ENCODE measurements at places on chromosomes 3 and 15.

DNA sequence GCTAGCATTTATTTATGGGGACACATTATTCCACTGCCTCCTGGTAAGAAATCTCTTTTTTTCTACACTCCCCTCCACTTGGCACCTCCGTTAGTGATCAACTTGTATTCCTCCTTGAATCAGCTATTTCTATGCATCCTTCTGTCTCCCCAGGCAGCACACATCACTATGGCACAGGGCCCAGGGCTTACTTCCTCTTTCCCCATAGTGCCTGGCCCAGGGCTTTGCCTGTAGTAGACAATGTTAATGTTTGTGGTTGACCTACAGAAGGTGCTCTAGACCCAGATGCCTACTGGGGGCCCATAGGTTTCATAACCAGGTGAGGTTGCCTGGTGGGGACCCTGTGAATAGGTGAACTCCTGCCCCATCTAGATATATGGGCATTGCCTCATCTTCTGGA is 44.9 kb downstream of the EPHB1 start:
- DNase-seq, result no peak

DNA sequence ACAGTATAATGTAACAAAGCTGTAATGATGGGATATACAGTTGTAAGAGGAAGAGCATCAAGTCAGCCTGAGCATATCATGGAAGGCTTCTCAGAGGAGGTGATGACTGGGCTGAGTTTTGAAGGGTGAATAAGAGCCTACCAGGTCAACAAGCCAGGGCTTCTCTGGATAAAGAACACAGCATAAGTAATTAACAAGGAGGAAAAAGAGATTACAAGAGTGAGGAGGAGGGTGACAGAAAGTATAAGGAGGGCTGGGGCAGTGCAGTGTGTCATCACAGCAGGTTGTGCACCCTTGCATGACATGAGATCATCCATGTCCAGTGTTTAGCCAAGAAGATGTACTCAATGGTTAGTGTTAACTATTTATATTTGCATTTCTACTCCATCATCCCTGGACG is 16.9 kb upstream of the SPATA12 start:
- DNase-seq, result no peak

DNA sequence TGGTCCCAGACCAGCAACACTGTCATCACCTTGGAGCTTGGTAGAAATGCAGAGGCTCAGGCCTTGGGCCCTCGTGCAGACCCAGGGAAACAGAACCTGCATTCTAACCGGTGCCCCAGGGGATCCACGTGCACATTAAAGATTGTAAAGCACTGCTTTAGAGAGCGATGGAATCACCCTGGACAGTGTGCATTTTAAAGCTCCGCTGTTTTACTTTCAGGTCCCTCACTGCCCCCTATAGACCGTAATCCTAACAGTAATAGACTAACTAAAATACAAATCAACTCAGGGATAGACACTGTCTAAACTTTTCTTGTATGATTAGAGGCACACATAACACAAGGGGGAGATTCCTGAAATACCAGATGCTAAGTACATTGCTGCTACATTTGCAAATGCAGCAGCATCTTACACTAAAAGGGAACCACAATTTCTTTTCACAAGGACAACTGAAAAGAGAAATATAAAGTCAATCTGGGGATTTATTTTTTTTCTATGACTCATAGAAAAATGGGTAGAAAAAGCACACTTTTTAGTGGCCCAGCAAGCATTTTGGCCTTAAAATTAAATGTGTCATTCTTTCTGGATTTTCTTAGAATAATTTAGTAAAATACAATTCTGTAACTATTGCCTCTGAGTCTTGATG is 10.5 kb upstream of the SH3GL3 start:
- DNase-seq, result no peak

DNA sequence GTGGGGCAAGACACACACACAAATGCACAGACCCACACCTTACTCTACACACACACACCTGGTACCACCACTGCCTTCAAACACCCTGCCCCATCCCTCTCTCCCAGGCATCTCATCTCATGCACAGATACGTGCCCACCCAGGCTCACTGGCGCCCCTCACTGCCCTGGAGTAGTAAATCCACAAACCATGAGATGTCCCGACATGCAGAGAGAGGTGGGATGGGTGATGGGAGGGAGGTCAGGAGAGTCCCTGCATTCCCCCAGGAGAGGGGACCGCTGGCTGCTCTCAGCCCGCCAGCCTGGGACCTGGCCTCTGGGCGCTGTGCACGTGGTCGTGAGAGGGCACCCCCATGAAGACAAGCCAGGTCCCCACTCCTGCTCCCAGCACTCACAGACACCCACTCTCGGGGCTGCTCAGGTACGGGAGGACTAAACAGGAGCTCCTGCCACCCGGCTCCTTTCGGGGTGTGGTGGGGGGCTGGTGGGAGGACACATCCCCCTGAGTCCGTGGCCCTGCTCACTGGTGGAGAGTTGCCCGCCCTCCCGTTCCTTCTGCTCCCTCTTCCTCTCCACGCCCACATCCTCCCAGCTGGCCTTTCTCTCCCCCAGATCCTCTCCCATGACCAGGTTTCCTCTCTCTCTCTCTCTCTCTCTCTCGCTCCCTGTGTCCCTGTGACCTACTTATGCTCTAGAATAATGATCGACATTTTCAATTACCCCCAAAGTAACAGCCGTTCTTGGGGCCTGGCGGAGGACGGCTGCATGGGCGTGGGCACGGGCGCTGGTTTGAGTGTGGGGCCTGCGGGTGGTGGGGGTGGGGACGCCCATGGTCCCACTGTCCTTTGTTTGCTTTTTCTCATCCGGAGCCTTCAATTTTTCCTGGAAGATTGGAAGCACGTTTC is 18.9 kb upstream of the CSPG4 start:
- DNase-seq, result no peak

DNA sequence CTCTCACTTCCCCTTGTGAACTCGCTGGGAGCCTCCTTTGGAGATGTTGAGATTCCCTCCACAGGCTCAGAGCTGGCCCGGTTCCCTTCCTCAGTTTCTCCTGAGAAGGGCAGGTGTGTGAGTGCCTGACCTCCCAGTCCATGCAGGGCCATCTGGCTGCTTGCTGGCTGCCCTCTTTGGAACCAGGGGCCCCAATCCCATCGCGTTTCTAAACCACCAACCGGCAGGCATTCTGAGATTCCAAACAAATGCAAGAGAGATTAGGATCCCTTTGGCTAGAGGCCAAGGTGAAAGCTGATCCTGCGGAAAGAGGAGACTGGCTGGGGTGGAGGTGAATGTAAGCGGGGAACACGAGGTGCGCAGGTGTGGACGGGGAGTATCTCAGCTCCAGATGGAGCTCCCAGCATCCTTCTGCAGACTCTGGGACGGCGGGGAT is 2.9 kb upstream of the PRRT3 start:
- DNase-seq, result no peak

All from stimulated activated CD8-positive, alpha-beta memory T cell treated with anti-CD3 and anti-CD28 coated beads, Interleukin-15, amount 100 ng/mL, for 1 hour (primary cell).